ENCODE measurements at places on chromosomes 11 and 22.
A peak's percentile ranks its signal among the peaks of the same experiment; 100 is the strongest.

DNA sequence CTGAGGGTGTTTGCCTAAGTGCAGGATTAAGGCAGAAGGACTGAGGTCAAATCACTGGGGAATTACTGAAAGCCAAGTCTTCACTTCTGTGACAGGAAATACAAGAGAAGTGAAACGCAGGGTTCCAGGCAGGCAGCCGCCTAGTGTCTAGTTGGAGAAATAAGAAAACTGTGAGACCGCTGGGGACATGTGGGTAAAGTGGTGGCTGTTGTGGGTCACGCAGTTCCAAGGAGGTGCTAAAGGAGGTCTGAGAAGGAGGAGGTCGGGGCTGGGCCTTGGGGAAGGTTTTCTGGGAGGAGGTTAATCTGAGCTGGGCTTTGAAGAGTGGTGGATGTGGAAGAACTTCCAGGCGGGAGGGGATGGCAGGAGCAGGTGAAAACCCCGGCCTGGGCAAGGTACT lies 11.2 kb downstream of the MCM5 start:
- DNase-seq, result peak; percentile 15

DNA sequence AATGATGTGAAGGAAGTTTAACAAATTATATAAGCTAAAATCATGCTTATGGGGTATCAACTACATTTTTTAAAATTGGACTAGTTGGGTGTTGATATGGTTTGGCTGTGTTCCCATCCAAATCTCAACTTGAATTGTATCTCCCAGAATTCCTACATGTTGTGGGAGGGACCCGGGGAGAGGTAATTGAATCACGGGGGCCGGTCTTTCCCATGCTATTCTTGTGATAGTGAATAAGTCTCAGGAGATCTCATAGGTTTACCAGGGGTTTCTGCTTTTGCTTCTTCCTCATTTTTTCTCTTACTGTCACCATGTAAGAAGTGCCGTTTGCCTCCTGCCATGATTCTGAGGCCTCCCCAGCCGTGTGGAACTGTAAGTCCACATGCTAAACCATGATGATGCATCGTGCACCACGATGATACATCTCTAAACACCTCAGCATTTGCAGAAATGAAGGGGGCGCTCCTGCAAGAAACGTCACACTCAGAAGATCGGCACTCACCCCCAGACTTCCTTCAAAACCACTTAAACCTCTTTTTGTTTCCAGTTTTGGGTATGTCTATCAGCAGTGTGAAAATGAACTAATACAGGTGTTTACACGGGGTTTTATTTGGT lies 340.0 kb downstream of the SHANK2 start:
- no peak for DNase-seq

GRCh38 chr11:129905402-129905801 lies 10.0 kb upstream of the NFRKB start:
- DNase-seq, result no peak

GRCh38 chr11:67644042-67644441 lies 4.5 kb upstream of the TBX10 start:
- DNase-seq, result no peak

GRCh38 chr11:116840746-116841296 lies 3.4 kb upstream of the APOA1 start:
- no peak for DNase-seq

- no peak for DNase-seq
Observed at GRCh38 chr11:574632-575312, 1.5 kb upstream of the PHRF1 start.

- DNase-seq, result no peak
Observed at GRCh38 chr11:64545619-64546018, 45.4 kb upstream of the SLC22A12 start.

DNA sequence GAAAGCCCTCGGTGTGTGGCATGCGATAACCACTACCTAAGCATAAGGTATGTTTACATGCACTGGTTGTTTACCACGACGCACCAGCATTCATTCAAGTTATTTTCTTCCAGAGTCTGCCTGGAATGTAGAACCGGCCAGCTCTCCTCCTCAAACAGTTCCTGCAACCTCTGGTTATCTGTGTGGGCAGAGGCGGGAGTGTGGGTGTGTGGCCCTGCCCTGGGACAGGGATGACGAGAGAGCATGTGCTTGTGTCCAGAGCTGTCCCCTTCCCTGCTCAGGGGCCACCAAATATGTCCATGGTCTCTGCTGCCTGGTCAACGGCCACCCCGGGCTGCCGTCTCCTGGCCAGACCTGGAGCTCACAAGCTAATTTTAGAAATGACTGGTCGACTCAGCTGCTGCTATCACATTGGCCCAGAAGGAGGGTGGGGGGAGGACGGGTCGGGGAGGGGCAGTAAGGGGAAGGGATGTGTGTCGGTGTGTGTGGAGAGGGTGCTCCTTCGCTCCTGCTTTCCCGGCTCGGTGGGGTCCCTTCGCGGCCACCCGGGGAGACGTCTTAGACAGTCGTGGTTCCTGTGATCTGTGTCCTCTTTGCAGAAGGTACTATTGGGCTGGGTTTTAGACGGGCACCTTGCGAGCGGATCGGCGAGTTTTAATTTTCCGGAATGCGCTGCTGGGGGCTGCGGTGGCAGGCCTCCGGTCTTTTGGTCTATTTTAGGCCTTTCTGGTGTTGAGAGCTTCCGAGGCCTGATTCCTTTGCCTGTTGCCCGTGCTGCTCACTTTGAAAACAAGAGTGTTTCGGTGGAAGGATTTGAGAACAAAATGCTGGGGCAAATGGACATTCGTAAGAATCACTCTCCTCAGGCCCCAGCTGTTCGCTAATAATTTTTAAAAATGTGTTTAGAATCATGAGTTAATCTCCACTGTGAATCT lies at the start of gene MYO18B:
Gene MYO18B, plus strand, starts transcription at position 497 of the 935 bp plus-strand sequence. CDS start 18,905 bp downstream, outside the sequence.
- no peak for DNase-seq

DNA sequence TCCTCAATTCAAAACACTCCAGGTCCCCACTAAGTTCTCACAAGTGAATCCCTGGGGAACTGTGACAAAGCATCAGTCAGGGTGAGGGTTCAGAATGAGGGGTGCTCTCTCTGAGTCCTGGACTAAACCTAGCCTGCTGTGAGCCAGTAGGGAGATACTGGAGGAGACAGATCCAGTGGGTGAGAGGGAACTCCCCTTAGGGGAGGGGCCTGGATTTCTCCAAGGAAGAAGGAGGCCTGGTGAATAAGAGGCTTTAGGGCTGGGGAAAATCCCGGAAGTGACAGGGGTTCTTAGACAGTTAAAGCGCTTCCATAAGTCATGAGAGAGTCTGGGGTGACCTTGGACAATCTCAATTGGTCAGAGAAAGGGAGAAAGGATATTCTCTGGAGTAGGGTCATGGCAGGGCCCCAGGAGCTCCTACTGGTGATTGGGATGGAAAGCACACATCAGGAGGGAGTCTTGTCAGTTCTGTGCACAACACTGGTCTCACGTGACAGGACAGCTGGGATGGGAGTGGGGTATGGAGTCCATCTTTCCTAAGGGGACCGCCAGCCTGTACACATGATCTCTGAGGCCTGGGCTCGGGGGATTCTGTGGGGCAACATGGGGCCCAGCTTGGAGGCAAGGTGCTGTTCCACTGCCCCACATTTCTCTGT lies 1.5 kb downstream of the TBC1D10A start:
- DNase-seq, result no peak

GRCh38 chr11:65445101-65445603 lies 22.6 kb downstream of the NEAT1 start:
- DNase-seq, result peak; percentile 24

DNA sequence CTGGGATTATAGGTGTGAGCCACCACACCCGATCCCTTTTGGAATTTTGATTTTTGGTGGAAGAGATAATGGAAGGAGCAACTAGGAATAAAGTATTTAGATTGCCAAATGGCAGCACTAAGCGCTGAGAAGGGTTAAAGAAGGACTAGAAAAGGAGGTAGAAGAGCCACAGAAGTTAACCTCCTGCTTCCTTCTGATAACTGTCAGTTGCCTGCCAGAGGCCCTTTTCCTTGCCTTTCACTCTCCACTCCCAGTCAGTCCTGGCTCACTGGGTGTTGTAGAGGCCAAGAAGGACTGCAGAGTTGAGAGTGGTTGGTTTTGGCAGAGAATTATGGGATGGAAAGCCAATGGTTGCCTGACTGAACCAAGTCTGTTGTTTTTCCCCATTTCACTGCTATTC lies 19.3 kb downstream of the ZC3H12C start:
- no peak for DNase-seq

- no peak for DNase-seq
Observed at GRCh38 chr22:19235874-19236273, 55.6 kb downstream of the CLTCL1 start.

DNA sequence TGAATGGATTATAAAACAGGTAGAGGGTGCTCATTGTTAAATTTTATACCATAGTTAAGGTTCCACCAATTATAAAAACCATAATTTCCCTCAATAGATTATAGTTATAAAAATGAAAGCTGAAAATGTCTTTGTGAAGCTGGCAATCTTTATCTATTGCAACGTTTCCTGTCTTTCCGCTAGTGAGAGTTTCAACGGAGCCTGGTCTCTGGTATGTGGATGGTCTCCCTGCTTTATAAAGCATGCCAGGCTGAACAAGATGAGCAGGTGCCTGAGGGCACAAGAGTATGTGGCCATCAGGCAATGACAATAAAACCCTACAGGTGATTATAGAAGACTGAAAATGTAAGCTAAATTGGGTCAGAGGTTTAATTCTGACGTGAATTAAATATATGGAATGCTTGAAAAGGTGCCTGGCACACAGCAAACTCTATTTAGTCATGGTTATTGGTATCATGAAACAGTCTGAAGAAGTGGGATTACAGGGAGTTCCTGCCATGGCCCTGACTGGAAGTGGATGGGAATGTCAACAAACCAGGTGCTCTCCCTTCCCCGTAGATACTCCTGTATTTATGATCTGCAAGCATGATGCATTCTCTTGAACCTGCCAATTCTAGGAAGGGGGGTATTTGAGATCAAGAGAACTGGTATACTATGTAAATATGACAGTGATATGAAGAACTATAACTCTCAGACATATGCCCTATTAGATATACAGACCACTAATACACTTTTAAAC lies 115.7 kb downstream of the ENTHD1 start:
- no peak for DNase-seq

DNA sequence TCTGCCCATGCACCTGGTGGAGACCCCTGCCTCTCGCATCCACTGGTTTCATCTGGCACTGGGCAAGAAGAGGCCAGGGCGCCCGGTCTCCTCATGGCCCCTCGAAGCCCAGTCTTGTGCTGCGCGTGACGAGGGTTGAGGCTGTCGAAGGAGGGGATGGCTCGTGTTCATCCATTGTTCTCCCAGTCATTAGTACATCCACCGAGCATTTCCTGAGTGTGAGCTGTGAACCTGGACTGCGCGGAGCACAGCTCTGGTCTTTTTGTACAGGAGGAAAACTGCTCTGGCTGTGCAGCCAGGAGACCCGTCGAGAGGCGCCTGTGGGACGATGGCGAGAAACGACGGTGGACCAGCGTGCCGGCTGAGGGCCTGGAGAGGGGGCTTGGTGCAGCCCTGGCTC lies 6.8 kb downstream of the CACNA1I start:
- no peak for DNase-seq

DNA sequence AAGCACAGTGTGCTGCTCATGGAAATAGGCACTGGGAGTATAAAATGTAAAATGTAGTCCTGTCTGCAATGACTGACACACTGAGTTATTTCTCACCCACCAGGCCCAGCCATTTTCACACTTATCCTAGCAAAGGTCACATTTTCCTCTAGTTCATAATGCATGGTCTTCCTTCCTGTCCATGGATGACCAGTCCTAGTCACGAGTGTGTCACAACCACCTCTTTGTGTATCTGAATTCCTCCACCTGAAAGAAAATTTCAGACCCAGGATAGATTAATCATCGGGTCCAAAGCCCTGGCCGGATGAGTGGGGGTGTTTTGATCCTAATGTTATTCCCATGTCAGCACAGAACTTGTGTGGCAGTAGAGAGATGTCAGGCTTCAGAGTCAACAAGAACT lies at the start of gene MRGPRX4:
Gene MRGPRX4, plus strand, starts transcription at position 172 of the 400 bp plus-strand sequence. CDS start 420 bp downstream, outside the sequence.
- no peak for DNase-seq

GRCh38 chr22:49042066-49042465 lies 785.6 kb downstream of the BRD1 start:
- no peak for DNase-seq

GRCh38 chr22:43847376-43848289 lies 14.7 kb downstream of the SULT4A1 start:
- no peak for DNase-seq

- DNase-seq, result no peak
Observed at GRCh38 chr11:44943696-44944095, 7.0 kb downstream of the TP53I11 start.
